ENCODE measurements at places on chromosomes 11 and 22. TPM values are rescaled to one million over a fixed set of nuclear protein-coding genes. Genes with fewer than 3 reads are reported as not detected.
A peak's percentile ranks its signal among the peaks of the same experiment; 100 is the strongest.

DNA sequence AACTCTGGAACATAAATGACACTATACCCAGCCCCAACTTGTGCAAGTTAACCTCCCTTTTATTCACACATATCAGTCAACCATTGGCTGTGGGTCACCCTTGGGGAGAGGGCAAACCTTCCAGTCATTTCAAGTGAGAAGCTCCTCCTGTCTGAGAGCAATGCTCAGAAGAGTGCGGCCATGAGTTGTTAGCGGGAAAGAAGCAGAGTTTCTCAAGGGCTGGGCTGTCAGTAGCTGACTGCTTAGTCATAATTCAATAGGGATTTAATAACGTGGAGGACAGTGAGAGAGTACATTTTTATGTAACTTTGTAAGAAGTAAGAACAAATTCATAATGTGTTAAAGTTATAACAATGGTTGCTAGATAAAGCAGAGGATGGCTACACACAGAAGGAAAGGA lies 5.1 kb downstream of the PATE2 start:
- no peaks in the 10 kb centered on the region for H3K36me3 ChIP-seq
- DNase-seq: no peak
- H3K27me3 ChIP-seq: no peaks in the 10 kb centered on the region
- no peak overlapping the region for H3K4me3 ChIP-seq
- H3K27ac ChIP-seq: no peak overlapping the region

DNA sequence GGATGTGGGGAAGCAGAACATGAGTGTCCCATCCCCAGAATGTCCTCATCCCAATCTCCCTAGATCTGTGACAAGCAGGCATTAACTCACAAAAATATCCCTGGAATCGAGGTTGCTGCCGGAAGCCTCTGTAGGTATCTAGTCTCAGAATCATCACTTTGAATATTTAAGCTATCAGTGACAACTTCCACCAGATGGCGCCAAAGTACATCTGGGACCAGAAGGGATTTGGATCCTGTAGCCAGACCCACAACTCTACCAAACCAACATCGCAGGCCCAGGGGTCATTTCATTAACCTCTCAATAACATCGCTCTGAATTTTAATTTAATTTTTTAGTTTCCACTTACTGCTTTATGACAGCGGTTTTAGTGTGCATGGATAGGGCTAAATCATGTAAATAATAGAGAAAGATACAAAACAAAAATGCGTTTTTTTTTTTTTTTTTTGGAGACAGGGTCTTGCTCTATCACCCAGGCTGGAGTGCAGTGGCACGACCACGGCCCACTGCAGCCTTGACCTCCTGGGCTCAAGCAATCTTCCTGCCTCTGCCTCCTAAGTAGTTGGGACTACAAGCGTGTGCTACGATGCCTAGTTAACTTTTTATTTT lies 1.1 kb upstream of the EXT2 start:
- no peak overlapping the region for H3K4me3 ChIP-seq
- H3K27ac ChIP-seq: no peak overlapping the region
- no peaks in the 10 kb centered on the region for H3K27me3 ChIP-seq
- H3K36me3 ChIP-seq: no peaks in the 10 kb centered on the region

- DNase-seq: no peak
- H3K27me3 ChIP-seq: no peaks in the 10 kb centered on the region
- H3K4me1 ChIP-seq: no peaks in the 10 kb centered on the region
- no peaks in the 10 kb centered on the region for H3K36me3 ChIP-seq
- H3K27ac ChIP-seq: no peak overlapping the region
- H3K4me3 ChIP-seq: no peak overlapping the region
These were observed 49.9 kb upstream of the GDPD4 start for GRCh38 chr11:77351281-77351886.

The MRGPRX3 gene
- not detected for total RNA-seq

The TPBGL gene
- total RNA-seq: 0.09 TPM

DNA sequence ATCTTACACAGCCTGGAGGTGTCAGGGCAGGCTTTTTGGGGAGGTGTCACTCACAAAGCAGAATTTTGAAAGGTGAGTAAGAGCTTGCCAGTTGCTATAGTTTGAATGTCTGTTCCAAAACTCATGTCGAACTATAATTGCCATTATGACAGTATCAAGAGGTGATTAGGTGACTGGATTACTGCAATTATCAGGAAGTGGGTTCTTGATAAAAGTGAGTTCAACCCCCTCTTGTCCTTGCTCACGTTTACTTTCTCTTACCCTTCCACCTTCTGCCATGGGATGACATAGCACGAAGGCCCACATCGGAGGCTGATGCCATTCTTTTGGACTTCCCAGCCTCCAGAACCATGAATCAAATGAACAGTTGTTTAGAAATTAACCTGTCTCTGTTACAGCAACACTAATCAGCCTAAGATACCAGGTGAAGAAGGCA lies 4.7 kb upstream of the C11orf86 start:
- H3K4me3 ChIP-seq: no peak overlapping the region
- H3K36me3 ChIP-seq: no peaks in the 10 kb centered on the region
- no peaks in the 10 kb centered on the region for H3K27me3 ChIP-seq
- no peak for DNase-seq
- H3K27ac ChIP-seq: no peak overlapping the region

The FAM227A gene
- 0.92 TPM for total RNA-seq

DNA sequence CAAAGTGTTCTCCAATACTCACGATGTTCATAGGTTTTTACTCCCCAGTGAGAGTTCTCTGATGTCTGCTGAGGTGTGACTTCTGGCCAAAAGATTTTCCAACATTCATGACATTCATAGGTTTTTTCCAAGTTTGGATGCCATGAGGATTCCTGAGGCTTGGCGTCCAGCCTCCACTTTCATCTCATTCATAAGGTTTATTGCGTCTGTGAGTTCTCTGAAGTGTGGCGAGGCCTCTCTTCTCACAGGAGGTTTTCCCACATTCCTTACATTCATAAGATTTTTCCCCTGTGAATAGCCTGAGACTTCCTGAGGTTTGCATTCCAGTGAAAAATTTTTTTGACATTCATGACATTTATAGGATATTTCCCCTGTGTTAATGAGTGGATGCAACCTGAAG lies 1014.1 kb downstream of the LRRC4C start:
- no peaks in the 10 kb centered on the region for H3K36me3 ChIP-seq
- no peaks in the 10 kb centered on the region for H3K27me3 ChIP-seq
- no peaks in the 10 kb centered on the region for H3K4me1 ChIP-seq
- H3K27ac ChIP-seq: no peak overlapping the region
- DNase-seq: no peak
- no peak overlapping the region for H3K4me3 ChIP-seq

DNA sequence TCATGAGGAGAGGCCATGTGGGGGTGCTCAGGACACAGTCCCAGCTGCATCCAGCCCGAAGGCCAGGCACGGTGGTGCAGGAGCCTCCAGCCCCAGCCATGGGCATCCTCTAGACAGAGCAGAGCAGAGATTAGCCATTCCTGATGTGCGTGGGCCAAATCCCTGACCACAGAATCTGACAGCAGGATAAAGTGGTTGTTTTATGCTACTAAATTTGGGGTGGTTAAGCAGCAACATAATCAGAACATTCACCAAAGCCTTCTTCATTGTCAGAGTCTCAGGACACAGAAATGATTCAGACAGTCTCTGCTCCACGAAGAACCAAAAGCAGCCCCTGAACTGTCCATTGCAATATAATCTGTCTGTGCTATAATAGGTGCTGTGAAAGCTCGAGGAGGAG lies 19.7 kb downstream of the RASD2 start:
- no peaks in the 10 kb centered on the region for H3K4me1 ChIP-seq
- no peak for DNase-seq
- H3K36me3 ChIP-seq: no peaks in the 10 kb centered on the region

DNA sequence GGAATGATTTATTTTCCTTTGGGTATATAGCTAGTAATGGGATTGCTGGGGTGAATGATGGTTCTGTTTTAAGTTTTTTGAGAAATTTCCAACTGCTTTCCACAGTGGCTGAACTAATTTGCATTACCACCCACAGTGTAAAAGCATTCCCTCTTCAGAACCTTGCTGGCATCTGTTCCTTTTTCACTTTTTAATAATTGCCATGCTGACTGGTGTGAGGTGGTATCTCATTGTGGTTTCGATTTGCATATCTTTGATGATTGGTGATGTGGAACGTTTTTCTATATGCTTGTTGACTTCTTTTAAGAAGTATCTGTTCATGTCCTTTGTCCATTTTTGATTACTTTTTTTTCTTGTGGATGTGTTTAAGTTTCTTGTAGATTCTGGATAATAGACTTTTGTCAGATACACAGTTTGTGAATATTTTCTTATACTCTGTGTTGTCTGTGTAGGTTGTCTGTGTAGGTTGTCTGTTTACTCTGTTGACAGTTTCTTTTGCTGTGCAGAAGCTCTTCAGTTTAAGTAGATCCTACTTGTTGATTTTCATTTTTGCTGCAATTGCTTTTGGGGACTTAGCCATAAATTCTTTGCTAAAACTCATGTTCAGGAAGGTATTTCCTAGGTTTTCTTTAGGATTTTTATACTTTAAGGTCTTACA lies 291.8 kb upstream of the DDI1 start:
- H3K36me3 ChIP-seq: no peaks in the 10 kb centered on the region
- H3K27me3 ChIP-seq: no peaks in the 10 kb centered on the region
- H3K27ac ChIP-seq: no peak overlapping the region
- H3K4me3 ChIP-seq: no peak overlapping the region

DNA sequence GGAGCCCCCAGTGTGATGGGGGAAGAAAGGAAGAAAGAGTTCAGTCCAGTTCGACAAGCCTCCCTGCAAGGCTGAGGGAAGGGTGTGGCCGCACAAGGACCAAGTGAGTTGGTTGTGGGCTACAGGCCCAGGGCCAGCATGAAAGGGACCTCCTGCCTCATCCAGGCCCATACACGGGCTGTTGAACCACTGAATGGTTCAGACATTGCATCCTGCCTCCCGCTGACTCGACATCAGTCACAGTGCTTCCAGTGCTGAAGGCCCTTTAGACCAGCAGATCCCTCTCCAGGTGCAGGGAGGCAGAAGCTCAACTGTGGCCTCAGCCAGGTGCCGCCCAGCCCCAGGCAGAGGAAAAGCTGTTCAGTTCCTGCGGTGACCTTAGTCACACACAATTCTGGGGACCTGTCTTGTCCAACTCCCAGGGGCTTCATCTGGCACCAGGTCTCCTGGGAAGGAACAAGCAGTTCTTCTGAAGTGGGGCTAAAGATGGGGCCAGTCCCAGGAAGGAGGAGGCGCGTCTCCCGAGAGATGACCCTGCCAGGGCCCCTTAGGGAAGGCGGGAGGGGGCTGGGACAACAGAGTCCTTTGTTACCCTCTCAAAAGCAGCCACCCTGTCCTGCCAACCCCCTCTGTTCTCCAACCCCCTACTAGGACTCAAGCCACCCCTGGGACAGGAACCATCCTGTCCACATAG lies 6.6 kb downstream of the ARRB1 start:
- no peaks in the 10 kb centered on the region for H3K36me3 ChIP-seq
- no peak overlapping the region for H3K27ac ChIP-seq
- no peaks in the 10 kb centered on the region for H3K27me3 ChIP-seq
- no peak for DNase-seq
- no peak overlapping the region for H3K4me3 ChIP-seq

The TEX12 gene
- total RNA-seq: 0.27 TPM

The TIMP3 gene
- 0.22 TPM for total RNA-seq

- H3K27ac ChIP-seq: no peak overlapping the region
- no peak overlapping the region for H3K4me3 ChIP-seq
- H3K36me3 ChIP-seq: no peaks in the 10 kb centered on the region
- H3K4me1 ChIP-seq: no peaks in the 10 kb centered on the region
- DNase-seq: no peak
These were observed 109.3 kb downstream of the ARFGAP2 start for GRCh38 chr11:47067401-47067800.

The KCNA4 gene
- not detected for total RNA-seq

DNA sequence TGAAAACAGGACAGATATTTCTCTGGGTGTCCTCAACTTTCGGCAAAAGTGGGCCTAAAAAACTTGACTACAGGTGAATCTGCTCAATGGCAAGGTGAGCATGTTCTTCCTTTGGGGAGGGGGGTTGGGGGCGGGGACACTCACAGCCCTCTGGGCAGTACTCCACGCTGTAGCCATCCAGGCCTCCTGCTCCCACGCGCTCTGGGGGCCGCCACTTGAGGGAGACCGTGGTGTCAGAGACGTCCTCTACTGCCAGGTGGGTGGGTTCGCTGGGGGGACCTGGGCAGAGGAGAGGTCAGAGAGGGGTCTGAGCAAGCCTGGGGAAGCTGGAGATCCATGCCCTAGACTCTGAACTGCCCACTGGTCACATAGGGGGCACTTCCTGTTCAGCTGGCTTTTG lies 16.8 kb downstream of the MYBPC3 start:
- no peaks in the 10 kb centered on the region for H3K4me1 ChIP-seq
- H3K27me3 ChIP-seq: no peaks in the 10 kb centered on the region
- no peaks in the 10 kb centered on the region for H3K36me3 ChIP-seq
- no peak for DNase-seq

- H3K27ac ChIP-seq: no peak overlapping the region
- no peak for DNase-seq
- H3K4me3 ChIP-seq: no peak overlapping the region
These were observed 149.4 kb downstream of the DBX1 start for GRCh38 chr11:20010851-20011225.

- H3K4me3 ChIP-seq: no peak overlapping the region
- peaks cover 4% of the 10 kb centered on the region for H3K4me1 ChIP-seq
- no peak for DNase-seq
- no peak overlapping the region for H3K27ac ChIP-seq
- H3K36me3 ChIP-seq: no peaks in the 10 kb centered on the region
These were observed 5.5 kb upstream of the CYTH4 start for GRCh38 chr22:37276776-37277175.

The ANO9 gene
- total RNA-seq: 25.3 TPM

GRCh38 chr11:125111001-125111342 lies 454 bp downstream of the TMEM218 start:
- H3K36me3 ChIP-seq: no peaks in the 10 kb centered on the region
- H3K27me3 ChIP-seq: no peaks in the 10 kb centered on the region
- peaks cover 17% of the 10 kb centered on the region for H3K4me1 ChIP-seq
- H3K4me3 ChIP-seq: peak overlapping the region; percentile 80
- peak overlapping the region; percentile 74 for H3K27ac ChIP-seq
- DNase-seq: no peak

The MRGPRX4 gene
- not detected for total RNA-seq

DNA sequence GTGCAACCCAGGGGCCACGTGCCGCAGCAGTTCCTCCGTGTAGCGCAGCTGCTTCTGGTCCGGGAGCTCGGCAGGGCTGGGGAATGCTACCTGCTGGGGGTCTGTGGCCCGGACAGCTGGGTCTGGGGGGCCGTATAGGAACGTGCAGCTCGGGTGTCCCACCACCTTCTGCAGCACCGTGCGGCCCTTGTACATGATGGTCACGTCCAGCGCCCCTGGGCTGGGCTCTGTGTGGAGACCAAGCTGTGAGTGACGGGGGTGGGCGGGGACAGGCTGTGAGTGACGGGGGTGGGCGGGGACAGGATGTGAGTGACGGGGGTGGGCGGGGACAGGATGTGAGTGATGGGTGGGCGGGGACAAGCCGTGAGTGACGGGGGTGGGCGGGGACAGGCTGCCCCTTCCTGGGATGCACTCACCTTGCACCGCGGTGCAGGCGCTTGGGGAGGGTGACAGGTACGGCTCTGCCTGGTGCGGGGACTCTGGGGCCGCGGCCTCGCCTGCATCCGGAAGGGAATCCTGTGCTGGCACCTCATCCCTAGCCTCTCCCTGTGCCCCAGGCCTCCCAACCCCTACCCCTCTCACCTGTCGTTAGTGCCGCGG lies 2.3 kb downstream of the IRF7 start:
- peaks cover 18% of the 10 kb centered on the region for H3K4me1 ChIP-seq
- peak; percentile 79 for DNase-seq
- H3K27ac ChIP-seq: peak overlapping the region; percentile 57
- H3K36me3 ChIP-seq: peaks cover 26% of the 10 kb centered on the region
- no peaks in the 10 kb centered on the region for H3K27me3 ChIP-seq
- no peak overlapping the region for H3K4me3 ChIP-seq

The TSPAN32 gene
- 7.4 TPM for total RNA-seq

The SCUBE2 gene
- total RNA-seq: 0.47 TPM

All from CD8-positive, alpha-beta memory T cell (primary cell).